T-helper 9 cell (primary cell): ENCODE measurements at places on chromosomes 3 and 15.

GRCh38 chr15:59160880-59161593 lies 45.6 kb upstream of the LDHAL6B start:
- DNase-seq = no peak

GRCh38 chr3:28139288-28139687 lies 102.1 kb upstream of the CMC1 start:
- DNase-seq = no peak

DNA sequence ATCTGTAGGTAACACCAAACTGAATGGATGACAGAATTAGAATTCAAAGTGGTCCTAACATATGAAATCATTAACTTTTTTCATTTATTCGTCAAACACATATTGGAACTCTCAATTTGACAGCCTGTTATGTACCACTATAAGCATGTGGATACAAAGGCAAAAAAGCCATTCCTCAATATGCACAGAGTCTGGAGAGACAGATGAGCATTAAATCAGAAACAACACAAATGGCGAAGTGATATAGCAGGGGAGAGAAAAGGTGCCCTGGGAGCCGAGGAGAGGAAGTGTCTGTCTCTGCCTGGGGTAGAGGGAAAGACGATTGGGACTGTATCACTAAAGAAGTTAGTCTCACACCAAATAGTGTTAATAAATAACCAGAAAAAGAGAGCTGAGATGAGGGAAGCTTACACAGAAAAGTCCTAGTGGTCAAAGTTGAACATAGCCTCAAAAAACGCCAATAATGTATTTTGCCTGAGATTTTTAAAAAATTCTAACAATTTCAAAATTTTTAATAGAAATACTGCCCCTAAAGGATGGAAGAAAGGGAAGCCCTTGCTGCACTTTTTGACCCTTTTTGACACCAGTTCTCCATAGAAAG lies 417.5 kb downstream of the TUSC7 start:
- no peak for DNase-seq

DNA sequence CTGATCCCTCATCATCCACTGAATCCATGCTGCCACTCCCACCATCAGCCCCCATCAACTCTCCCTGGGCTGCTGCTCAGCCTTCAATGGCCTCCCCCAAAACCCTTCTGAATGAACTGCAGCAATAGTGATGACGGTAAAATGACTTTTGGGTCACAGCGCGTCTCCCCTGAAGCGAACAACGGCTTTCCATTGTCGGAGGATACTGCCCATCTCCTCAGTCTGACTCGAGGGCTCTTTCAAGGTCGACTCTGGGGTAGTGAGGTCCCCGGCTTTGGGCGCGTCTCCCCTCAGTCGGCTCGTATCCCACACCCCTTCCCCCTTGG lies 57.2 kb upstream of the ZBTB38 start:
- DNase-seq = no peak
